Endodermal cell (in vitro differentiated cells): ENCODE measurements at places on chromosomes 2 and 18. TPM values are rescaled to one million over a fixed set of nuclear protein-coding genes. Genes with fewer than 3 reads are reported as not detected.

The TMEFF2 gene
- total RNA-seq: not detected in 3 replicates

The ABCB11 gene
- 0.04 TPM in 1 of 3 replicates, not detected in the others for total RNA-seq

DNA sequence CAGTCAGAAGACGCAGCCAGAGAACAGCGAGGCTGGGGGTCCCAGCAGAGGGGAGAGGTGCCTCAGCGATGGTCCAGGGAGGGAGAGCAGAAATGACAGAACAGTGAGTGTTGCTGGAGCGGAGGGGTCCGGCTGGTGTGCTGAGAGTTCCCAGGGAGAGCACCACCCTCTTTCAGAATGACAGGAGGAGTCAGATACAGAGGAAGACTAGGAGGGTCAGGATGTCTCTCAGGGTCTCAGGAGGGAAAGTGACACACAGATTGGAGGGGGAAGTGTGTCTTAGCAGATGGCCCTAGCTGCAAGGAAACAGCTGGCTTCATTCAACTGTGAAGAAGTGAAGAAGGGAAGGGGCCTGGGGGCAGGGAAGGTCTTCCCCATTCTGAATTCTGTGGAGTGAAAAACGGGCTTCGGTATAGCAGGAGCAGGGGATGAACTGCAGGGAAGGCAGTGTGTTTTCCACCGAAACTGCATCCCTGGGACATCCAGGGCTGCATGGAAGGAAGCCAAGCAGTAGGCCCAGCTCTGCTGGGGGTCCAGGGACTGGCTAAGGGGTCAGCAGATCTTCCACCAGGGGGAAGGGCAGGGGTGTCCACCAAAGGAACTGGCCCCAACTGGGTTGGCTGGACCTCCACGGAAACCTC, 90.0 kb upstream of the OTOS start:
- DNase-seq: no peak

DNA sequence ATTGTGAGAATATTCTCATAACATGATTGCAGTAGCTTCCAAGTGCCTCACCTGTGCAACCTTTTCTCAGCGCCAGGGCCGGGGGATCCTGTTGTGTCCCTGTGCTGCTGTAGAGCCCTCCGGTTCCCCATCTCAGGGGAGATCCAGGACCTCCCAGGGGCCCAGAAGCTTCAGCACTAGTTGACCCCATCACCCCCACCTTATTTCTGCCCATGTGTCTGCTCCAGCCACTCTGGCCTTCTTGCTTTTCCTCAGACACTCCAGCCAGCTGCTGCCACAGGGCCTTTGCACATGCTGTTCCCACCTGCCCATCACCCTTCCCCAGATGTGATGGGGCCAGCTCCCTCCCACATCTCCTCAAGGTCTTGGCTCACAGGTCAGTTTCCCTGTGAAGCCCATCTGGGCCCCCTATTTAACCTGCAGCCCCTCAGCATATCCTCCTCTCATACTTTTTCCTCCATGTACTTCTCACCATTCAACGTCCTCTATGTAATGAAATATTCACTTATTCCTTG, 226.5 kb downstream of the SEPTIN10 start:
- no peak for DNase-seq

DNA sequence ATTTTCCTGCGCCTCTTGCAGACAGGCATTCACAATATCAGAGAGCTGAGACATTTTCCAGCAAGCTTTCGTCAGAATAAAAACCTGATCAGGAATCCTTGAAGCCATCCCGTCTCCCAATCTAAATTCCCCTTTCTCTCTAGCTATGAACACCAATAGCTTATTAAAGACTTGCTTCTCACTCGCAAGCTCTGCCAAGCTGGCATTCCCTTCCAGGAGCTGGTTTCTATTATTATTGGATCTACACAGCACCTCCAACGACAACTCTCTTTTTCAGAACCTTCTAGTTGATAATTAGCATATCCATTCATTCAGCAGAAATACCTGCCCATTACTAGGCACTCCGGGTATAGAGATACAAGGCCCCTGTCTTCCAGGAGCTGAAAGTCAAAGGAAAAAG, 350.3 kb downstream of the MTX2 start:
- DNase-seq: no peak

DNA sequence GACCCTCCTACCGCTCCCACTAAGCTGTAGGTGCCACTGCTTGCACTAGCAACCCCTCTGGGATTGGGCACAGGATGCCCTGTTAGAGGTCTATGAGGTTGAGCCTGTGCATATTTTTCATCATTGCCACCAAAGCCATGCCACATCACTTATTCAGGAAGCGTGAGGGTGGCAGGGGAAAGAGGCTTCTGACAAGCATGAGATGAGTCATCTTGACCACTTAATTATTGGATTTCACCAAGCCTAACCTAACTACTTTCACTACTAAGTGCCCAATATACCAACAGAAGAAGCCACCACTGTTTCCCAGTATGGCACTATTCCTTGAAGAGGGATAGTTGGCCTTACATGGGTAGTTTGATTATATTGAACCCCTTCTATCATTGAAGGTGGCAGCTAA, 181.3 kb upstream of the EPHA4 start:
- no peak for DNase-seq

DNA sequence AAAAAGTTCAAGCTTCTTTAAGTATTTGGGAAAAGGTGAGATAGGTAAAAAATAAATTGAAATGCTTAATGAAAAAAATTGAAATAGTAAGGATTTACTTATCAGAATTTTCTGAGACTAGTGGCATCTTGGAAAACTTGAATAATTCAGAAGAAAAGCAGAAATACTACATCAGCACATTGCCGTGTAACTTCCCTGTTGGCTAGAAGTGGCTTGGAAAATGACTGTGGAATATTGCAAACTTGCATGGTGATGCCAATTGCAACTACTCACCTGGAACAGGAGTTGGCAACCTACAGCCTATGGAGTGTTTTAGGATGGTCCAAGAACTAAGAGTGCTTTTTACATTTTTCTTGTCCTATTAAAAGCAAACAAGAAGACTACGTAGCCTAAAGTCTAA, 603.5 kb upstream of the VRK2 start:
- DNase-seq: no peak
